H7 (cell line): ENCODE measurements at places on chromosomes 5 and 9. TPM values are rescaled to one million over a fixed set of nuclear protein-coding genes. Genes with fewer than 3 reads are reported as not detected.
A peak's percentile ranks its signal among the peaks of the same experiment; 100 is the strongest.

Gene HTR1A
- not detected in 2 replicates for total RNA-seq

Gene NR4A3
- total RNA-seq = 0.10 and 0.18 TPM in 2 replicates

Gene TAF11L10
- total RNA-seq = not detected in 2 replicates

Gene ZDHHC11
- 5.2 and 7.7 TPM in 2 replicates for total RNA-seq

GRCh38 chr9:14451949-14452348 is 138.0 kb upstream of the NFIB start:
- no peak for DNase-seq

- no peak for DNase-seq
These were observed 8.7 kb downstream of the GARIN3 start for GRCh38 chr5:157157293-157157891.

DNA sequence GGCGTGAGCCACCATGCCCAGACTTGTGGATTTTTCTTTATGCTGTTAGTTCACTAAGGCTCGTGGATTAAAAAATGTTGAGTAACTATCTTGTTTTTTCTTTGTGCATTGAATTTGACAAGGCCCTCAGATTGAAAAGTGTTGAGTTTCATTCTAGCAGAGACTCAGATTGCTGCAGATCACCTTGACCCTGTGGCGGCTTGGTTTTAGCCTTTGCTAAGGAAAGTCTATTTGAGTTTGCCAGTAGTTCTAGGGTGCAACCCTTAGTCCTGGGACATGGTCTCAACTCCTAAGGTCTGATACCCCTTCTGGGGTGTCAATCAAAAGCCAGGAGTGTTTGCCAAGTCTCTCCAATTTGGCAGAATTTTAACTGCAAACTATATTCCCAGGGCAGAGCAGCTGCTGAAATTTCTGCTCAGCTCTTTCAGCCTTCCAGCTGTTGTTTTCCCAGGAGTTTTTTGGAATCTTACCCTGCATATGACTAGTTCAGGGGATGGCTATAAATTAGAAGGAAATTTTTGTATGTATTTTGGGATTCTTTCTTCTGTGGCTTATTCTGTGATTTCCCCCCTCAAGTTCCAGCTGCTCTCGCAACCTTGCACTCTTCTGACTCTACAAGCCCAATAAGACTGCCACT is 84.3 kb upstream of the HAND1 start:
- no peak for DNase-seq

DNA sequence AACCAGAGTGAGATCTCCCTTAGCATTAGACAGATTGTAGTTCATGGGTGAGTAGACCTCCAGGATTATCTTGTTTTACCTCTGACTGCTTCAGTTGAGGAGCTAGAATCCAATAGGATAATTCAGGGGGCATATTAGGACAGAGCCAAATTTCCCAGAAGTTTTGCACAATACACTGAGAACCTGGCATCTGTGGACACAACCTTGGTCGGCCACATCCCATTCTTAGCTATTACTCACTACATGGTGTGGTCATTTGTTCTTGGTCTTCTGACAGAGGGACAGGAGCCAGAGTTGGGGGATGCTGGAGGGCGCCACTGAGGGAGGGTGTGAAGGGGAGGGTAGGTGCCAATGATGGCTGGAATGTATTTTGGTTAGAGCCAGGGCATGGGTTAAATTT is 66.6 kb downstream of the NPR3 start:
- DNase-seq = no peak

DNA sequence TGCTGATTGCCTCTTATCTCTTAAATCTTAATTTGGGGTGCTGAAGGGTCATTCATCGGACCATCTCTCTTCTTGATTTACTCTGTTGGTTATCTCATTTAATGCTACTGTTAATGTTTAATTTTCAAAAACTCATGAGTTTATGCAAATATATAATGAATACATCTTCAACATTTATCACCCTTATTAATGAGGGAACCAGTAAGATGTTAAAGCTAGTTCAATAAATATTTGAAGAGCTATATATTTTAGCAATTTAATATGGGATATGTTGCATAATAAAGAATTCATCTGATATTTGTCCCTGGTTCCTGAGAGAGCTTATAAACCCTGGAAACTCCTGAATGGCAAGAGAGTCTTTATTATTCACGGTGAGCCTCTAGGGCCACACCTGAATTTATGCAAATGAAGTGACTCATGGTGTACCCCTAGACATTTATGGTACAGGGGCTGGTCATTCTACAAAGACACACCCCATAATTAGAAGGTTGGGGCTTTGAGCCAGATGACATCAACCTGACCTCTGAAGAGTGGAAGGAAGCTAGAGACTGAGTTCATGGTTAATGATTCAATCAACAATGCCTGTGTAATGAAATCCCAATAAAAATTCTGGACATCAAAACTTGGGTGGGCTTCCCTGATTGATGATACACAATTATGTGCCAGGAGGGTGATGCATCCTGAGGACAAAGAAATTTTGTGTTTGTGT is 339.5 kb upstream of the ZNF608 start:
- no peak for DNase-seq

GRCh38 chr5:82909771-82910170 is 167.4 kb downstream of the TMEM167A start:
- DNase-seq = no peak

- DNase-seq = no peak
These were observed 4.3 kb downstream of the ARRDC3 start for GRCh38 chr5:91378752-91379211.

DNA sequence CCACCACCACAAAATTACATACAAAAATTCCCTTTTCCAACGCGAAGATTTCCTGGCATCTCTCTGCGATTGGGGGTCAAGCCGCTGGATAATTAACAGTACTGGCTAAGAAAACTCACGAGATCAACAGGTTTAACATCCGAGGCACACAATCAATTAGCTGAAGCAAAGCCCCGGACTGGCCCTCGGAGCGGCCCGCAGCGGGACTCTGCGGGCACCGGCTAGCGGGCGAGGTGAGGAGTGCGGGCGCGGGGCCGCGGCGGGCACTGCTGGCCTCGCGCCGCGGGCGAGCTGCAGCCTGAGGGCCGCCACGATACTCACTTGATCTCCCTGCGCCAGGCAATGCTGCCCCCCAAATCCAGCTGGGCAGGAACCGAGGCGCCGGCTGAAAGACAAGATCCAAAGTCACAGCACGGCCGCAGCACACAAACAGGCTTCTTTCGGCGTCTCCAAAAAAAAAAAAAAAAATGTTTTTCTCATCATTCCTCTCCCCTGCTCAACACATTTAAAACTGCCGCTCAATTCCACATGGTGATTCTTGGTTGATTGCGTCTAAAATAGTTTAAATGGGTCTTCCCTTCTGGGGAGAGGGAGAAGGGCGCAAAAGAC is 210.2 kb downstream of the MEF2C start:
- DNase-seq = peak; percentile 79

DNA sequence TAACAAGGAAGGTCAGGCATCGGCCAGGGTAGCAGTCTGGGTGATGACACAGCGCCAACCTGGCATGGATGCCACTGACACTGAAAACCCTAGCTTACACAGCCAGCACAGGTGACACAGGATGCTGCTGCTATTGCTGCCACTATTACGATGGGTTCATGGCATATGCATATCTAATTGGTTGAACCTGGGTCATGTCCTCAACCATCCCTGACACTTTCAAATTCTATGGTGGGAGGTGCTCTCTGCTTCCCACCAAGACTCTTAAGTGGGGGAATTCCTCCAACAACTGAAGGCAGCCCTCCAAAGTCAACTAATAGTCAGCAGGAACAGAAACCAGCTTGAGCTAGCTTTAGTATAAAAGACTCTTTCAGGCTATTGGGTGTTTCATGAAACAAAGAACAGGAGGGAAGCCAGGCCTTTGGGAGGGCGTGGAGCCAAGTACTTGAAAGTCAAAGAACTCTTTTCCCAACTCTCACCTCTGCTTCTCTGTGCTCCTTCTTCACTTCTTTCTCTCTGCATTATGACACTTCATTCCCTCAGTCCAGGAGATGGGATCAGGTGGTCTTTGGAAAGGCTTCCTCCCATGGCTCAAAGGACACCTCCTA is 21.3 kb downstream of the PTTG1 start:
- no peak for DNase-seq

GRCh38 chr5:118033686-118034338 is 954.5 kb downstream of the DTWD2 start:
- DNase-seq = no peak
